ENCODE measurements at places on chromosomes 4 and X.

DNA sequence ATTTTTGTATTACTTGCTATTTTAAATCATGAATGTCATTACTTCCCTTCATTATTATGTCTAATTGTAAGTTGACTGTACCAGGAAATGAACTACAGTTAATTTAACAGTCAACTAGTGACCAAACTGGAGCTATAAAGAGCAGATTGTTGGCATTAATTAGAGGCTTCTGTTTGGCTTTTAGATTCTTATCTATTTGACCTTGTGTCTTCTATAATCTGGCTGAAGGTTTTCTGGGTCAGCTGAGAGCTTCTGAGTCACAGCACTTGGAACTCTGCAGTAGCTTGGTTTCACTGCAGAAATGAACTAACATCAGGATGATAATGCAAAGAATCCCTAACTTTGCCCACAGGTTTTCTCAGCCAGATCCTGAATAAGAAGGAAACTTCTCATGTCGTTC lies 169.2 kb upstream of the LEF1 start:
- no peak for DNase-seq

DNA sequence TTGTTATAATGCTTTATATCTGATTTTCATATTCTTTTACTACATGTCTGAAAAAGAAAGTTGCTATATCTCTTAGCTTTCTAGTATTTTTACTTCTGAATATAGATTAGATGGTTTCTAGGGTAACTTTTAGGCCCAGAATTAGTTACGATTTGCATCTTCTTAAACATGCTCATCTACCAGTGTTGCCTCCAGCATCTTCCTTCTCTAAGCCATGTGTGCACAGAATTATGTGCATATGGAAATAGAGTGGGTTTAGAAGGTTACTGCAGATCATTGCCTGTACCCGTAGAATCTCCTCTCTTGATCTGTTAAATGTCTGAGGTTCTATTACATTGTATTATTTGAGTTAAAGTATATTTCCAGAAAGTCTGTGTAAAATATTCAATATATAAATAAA lies 2.5 kb upstream of the TDO2 start:
- DNase-seq: no peak

- DNase-seq: no peak
Measured at GRCh38 chr4:165724786-165725185, 148.3 kb upstream of the TLL1 start.

- DNase-seq: peak; percentile 2
Measured at GRCh38 chr4:11297201-11297600, 131.5 kb downstream of the HS3ST1 start.

- DNase-seq: no peak
Measured at GRCh38 chr4:55830716-55831115, 11.1 kb downstream of the EXOC1L start.

DNA sequence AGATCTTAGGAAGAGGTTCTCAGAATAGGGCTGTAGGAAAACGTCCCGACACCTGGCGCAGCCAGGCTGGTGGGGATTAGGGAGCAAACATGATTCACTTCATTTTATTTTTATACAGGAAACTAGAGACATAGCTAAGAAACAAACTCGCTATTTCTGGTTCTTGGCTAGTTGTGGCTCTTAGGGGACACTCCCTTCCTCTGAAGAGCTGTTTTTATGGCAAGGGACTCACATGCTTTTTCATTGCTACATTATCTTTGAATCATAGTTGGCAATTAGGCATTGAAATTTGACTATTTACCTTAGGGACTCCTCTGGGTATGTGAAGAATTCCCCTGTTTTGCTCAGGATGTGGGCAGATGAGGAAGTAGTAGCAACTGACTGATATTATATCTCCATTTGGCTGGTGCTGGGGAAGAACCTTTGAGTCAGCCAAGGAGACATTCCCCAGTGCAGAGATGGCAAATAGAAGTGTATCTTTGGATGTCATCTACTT lies 174.5 kb downstream of the SMIM20 start:
- peak; percentile 39 for DNase-seq

GRCh38 chr4:79421483-79421882 lies 13.5 kb upstream of the GK2 start:
- no peak for DNase-seq

GRCh38 chr4:22389240-22389870 lies 126.5 kb downstream of the ADGRA3 start:
- DNase-seq: peak; percentile 56

GRCh38 chr4:139798456-139798855 lies 132.8 kb downstream of the MGST2 start:
- no peak for DNase-seq

GRCh38 chr4:103137446-103137827 lies 37.8 kb upstream of the BDH2 start:
- DNase-seq: no peak

DNA sequence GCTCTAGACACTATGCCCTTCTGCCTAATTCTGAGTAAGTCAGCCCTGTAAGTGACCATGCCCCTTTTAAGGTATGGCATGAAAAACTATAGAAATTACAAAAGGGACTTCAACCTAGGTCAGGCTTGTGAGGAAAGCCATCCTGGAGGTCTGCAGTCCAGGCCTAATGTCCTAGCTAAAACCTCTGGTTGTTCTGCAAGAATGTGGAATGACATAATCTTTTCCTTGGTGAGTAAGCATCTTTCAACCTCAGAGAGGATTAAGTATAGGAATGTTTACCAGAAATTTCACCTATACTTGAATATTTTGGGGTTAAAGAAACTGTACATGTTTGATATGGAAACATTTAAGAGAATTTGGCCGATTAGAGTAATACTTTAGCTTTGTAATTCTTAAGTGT lies 23.8 kb upstream of the HPSE start:
- peak; percentile 35 for DNase-seq

DNA sequence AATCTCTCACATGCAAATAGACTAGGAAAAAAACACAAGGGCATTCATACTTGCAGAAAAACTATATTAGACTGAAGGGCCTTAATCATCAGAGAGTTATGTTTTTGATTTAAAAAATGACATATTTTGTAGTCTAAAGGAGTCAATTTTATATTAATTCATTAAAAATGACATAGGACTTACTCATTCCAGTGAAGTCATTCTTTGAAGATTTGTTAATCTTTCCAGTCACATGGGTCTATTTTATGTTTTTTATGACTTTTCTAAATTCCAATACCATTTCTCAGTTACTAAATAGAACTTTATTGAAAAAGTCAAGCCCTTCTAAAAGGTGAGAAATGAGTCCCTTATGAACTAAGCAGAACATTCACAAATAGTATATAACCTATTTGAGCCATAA lies 743.8 kb upstream of the INTU start:
- no peak for DNase-seq

- DNase-seq: peak; percentile 73
Measured at GRCh38 chr4:158020734-158021346, 152.0 kb downstream of the GASK1B start.

DNA sequence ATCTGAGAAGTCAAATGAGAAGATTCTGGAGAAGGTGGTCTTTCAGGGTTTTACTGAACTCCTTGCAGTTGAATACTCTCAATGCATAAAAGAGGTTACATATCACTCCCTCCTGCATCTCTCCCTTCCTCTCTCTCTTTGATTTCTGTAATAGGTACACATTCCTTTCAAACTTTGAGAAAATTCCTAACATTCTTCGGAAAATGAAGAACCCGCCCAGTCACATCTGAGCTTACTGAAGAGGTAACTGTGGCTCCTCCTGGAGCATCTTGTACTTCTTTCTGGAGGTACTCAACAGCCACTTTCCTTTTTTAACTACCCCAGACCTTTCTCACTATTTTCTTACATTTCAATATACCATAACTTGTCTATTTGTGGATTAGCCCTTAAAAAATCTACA lies 24.7 kb downstream of the NDST3 start:
- no peak for DNase-seq

GRCh38 chr4:101393256-101393655 lies 45.9 kb upstream of the PPP3CA start:
- DNase-seq: peak; percentile 32

- no peak for DNase-seq
Measured at GRCh38 chr4:165877286-165877685, 4.2 kb downstream of the TLL1 start.

DNA sequence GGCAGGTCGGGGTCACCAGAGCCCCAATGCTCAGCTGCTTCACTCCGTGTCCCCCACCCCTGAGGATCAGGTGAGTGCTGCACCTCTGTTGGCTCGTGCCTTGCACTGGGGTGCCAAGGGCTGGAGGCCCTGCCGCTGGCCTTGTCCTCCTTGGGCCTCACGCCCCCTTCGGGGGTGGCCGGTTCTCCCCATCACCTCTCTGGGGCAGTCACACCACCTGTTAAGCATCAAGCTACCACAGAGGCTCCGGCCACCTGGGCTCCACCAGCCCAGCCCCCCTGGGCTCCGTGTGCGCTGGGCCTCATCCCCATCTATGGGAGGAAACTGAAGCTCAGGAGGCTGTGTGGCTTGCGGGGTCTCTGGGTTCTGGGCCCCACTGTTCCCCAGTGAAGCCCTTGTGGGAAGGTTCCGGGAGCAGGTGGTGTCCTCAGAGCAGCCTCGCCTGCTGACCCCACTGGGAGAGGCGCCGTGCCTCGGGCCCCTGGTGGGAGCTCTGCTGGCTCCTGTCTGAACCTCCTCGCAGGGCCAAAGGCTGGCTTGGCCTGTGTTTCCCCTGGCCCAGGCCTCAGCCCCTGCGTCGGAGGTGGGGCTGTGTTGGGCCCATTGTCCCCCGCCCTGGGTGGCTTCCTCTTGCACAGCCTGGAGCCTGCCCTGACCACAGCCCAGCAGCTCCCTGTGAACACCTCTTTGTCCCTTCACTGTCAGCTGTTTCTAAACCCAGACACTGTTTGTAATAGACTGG lies 30.8 kb downstream of the DOK7 start:
- DNase-seq: no peak

DNA sequence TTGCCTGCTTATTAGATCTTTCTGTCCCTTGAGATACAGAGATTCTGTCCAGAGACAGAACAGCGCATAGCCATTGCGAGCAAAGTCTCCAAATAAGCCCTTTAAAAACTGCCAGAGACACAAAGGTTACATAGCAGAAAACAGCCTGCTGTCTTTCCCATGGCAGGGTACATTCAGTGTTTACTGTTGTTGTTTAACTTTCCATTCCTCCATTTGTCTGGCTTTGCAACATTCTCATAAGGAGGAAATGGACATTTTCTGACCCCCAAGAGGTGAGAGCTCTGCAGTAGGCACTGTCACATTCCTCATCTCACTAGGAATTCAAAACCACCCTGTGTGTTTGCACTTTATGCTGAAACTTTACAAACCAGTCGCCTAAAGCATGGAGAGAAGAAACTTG lies 48.3 kb downstream of the PDE5A start:
- DNase-seq: no peak

- no peak for DNase-seq
Measured at GRCh38 chr4:53852343-53852742, 212.1 kb downstream of the CHIC2 start.
